ENCODE measurements at places on chromosomes 3 and 15.

DNA sequence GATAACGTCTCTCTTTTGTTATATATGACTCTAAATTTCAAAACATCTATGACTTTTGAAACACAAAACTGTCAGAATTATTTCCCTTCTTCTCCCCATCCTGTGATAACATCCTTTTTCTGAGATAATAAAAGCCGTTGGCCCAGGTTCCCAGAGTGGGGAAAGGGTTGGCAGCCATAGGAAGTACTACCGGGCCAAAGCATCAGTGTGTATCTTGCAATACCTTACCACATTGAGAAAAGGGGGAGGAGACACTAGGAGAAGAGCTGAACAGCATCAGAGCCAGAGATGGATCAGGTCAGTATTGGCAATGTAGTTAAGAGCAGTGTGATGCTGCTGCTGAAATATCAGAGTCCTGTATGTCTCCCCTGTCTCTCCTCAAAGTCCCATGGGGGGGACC lies 210.0 kb upstream of the PROK2 start:
- no peak for DNase-seq

- no peak for DNase-seq
Measured at GRCh38 chr15:95558131-95558530, 772.4 kb upstream of the NR2F2 start.

- no peak for DNase-seq
Measured at GRCh38 chr3:182948305-182948704, 32.0 kb downstream of the DCUN1D1 start.

- no peak for DNase-seq
Measured at GRCh38 chr3:14019459-14019858, 105.2 kb downstream of the CHCHD4 start.
